Upper lobe of right lung (tissue), 1 donor: ENCODE measurements at places on chromosomes 4 and X. TPM values are rescaled to one million over a fixed set of nuclear protein-coding genes. Genes with fewer than 3 reads are reported as not detected.

DNA sequence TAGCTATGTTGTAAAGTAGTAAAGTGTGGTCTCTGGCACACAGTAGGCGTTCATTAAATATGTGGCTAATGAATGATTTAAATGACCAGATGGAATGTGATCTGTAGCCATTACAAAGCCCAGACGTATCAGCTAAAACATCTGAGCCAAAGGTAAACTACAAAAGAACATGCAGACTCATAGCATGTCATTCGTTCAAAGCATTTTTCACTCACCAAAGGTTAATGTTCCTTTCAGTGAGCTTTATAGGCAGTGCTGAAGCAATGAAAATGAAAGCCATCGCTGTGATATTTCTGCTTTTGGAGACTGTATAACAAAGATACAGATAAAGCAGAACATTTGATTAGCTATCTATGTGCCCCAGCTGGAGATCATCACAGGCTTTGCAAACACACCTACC, 50.5 kb downstream of the F9 start:
- no peaks in the 10 kb centered on the region for H3K4me1 ChIP-seq
- H3K4me3 ChIP-seq = no peak overlapping the region
- no peaks in the 10 kb centered on the region for H3K27me3 ChIP-seq
- no peak for DNase-seq
- H3K27ac ChIP-seq = no peak overlapping the region

GRCh38 chr4:16439768-16440167, 213.5 kb upstream of the TAPT1 start:
- H3K27me3 ChIP-seq = no peaks in the 10 kb centered on the region
- H3K27ac ChIP-seq = no peak overlapping the region
- DNase-seq = no peak
- no peaks in the 10 kb centered on the region for H3K4me1 ChIP-seq
- H3K4me3 ChIP-seq = no peak overlapping the region
- no peaks in the 10 kb centered on the region for H3K36me3 ChIP-seq

The MXRA5 gene
- 8.9 TPM for total RNA-seq

The MAGEA8 gene
- total RNA-seq = not detected

The RAP2C gene
- total RNA-seq = 24.3 TPM

The ARMCX5 gene
- 9.4 TPM for total RNA-seq

DNA sequence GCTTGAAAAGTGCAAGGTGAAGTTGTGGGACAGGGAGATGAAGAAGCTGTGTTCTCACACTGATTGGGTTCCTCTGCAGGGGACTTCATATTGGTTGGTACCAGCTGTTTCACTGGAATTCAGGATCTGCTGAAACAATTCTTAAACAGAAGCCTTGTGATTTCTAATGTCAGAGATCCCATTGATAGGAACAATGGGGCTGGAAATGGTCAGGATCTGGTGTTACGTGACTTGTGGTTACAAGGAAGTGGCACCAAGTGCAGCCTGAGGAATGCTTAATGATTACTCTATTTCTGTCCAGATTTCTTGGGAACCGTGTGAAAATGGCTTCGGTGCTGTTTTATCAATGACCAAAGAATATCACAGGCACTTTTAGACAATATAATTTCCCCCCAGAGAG, 68.1 kb downstream of the MOSPD2 start:
- no peaks in the 10 kb centered on the region for H3K4me1 ChIP-seq
- no peak overlapping the region for H3K27ac ChIP-seq
- H3K27me3 ChIP-seq = no peaks in the 10 kb centered on the region
- no peak for DNase-seq
- H3K4me3 ChIP-seq = no peak overlapping the region

DNA sequence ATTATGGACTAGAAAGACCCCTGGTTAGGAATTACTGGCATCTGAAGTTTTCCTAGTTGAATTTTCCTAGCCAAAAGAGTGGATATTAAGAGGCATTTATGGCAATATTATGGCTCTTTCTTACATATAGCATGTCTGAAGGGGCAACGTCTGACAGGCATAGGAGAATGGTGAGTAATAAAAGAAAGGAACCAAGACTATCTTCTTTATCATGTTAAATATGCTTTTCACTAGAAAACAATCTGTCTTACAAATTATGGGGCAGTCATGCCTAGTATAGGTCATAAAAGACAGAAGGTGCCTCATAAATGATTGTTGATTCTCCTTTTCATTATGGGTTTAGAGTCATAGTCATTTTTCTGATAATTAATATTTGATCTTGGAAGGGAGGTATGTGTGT, 431.1 kb upstream of the HTR2C start:
- no peak overlapping the region for H3K4me3 ChIP-seq
- H3K36me3 ChIP-seq = no peaks in the 10 kb centered on the region
- no peaks in the 10 kb centered on the region for H3K4me1 ChIP-seq
- no peaks in the 10 kb centered on the region for H3K27me3 ChIP-seq
- DNase-seq = no peak

DNA sequence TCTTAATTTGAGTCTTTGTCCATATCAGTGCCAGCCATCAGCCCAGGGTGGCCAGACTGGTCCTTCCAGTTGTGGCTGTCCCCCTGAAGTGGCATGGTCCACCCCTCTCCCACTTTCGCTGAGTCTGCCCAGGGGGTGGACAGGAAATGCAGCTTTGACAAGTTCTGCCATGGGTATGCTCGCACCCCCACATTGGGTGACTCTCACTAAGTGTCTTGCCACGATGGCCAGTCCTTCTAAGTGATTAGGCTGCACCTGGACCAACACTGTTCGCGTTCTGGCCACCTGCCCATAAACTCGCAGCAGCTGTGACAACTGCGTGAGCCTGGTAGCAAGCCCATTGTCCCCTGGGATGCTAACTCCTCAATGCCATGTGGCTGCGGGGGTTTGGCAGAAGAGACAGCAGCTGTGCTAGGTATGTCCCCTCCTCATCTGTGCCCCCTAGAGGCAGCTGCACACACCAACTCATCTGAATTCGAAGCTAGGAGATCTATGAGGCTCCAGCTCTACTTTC, 10.0 kb upstream of the LNX1 start:
- no peaks in the 10 kb centered on the region for H3K36me3 ChIP-seq
- no peaks in the 10 kb centered on the region for H3K4me1 ChIP-seq
- H3K27me3 ChIP-seq = no peaks in the 10 kb centered on the region
- no peak for DNase-seq
- no peak overlapping the region for H3K27ac ChIP-seq

GRCh38 chr4:69122476-69122875, 26.2 kb downstream of the UGT2B7 start:
- no peak for DNase-seq
- H3K36me3 ChIP-seq = no peaks in the 10 kb centered on the region
- H3K27ac ChIP-seq = no peak overlapping the region

DNA sequence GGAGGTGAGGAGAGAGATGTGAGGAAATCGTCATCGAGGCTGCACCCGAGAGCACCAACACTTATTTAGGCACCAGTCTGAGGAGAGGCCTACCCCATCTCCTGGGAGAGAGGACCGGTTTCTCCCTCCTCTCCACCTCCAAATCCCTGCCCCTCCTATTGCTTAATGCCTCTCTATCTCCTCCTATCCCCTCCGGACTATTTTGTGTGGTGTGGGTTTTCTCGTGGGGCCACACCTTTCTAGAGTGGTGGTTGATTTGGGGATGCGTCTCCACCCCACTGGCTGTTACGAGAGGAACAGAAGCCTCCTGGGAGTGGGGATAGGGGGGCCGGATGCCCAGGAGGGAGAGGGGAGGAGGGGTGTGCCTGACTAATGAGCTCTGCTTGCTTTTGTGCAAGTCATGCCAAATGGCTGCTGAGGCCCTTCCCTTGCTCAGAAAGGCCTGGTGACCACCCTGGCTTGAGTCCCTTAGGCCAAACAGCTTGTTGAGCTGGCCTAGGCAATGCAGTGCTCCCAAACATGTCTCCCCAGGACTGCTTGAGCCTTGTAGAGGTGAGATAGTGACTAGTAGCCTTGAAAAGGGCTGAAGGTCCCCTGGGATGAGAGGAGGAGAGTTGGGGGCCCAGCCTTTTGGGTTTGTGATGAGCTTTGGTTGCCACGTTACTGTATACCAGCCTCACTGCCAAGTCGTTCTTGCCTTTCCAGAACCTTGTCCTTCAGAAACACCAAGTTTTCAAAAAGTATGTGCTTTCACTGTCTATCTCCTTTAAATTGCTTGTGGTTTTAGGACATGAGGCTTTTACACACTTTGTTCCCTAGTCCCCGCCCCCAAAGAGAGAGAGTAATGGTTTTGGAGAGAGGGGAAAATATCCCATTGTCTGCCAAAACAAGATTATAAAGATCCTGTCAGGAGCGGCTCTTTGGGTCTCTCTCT, 1.2 kb downstream of the MSN start:
- peak; percentile 76 for DNase-seq
- peak overlapping the region; percentile 93 for H3K27ac ChIP-seq
- H3K4me3 ChIP-seq = peak overlapping the region; percentile 69
- no peaks in the 10 kb centered on the region for H3K27me3 ChIP-seq

DNA sequence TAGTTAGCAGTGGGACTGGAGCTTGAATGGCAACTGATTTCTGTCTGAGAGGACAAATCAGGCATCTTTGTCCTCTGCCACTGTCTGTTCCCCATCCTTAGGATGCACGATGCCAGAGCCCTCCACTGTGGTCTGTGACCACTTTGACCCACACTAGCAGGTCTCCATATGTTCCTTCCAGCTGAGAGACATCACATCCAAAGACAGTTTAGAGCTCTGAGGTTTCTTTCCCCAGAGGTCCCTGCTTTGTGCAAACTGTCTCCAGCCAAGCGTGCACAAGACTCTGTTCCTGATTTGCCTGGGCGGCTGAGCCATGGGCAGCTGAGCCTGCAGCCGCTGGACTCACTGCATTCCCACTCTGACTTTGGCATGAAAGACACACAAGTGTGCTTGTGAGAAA, 98.0 kb downstream of the PTTG2 start:
- no peaks in the 10 kb centered on the region for H3K27me3 ChIP-seq
- no peaks in the 10 kb centered on the region for H3K4me1 ChIP-seq
- peaks cover 47% of the 10 kb centered on the region for H3K36me3 ChIP-seq
- no peak overlapping the region for H3K4me3 ChIP-seq
- no peak for DNase-seq

DNA sequence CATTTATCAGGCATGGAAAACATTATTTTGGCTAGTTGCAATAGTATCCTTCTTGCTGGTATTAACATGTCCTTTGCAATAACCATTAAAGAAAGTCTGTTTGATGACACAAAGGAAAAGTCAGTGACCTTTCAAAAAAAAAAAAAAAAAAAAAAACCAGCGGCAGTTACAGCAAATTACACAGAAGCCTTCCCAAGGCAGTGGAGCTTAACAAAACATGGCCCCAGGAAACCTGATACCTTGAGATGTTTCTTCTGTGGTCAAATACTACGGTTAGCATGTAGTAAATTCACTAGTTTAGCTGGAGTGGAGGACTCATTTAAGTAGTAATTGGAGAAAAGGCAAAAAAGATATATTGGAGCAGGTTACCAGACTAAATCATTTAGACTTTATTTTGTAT, 359.1 kb downstream of the DACH2 start:
- no peaks in the 10 kb centered on the region for H3K4me1 ChIP-seq
- no peaks in the 10 kb centered on the region for H3K36me3 ChIP-seq

- no peaks in the 10 kb centered on the region for H3K27me3 ChIP-seq
- DNase-seq = no peak
- no peak overlapping the region for H3K27ac ChIP-seq
- no peaks in the 10 kb centered on the region for H3K36me3 ChIP-seq
These were observed 441.2 kb downstream of the CENPC start for GRCh38 chr4:67104145-67104544.
